ENCODE measurements at places on chromosomes 1 and 21. TPM values are rescaled to one million over a fixed set of nuclear protein-coding genes. Genes with fewer than 3 reads are reported as not detected.

Gene KIF26B
- not detected for total RNA-seq

DNA sequence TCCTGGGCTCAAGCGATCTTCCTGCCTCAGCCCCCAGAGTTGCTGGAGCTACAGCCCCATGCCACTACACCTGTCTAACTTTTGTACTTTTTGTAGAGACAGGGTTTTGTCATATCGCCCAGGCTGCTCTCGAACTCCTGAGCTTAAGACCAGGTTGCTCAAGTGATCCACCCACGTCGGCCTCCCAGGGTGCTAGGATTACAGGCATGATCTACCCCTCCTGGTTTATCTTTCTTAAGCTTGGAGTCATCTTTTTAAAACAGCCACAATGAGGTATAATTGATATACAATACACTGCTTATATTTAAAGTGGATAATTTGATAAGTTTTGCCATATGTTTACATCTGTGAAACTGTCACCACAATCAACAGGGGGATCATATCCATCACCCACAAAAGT lies 25.4 kb upstream of the WDR26 start:
- no peak for DNase-seq

DNA sequence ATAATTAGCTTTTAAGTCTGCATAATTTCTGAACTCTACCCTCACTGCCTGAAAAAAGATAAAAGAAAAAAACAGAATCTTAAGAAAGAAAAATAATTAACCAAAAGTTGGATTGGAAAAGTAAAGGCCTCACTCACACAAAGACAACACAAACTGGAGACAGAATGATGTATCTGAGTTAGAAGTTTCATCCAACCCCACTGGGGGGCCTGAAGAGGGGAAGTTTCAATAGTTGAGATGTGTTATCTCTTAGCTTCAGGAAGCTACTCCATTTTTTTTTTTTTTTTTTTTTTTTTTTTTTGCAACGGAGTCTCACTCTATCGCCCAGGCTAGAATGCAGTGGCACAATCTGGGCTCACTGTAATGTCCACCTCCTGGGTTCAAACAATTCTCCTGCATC lies 19.9 kb downstream of the SYDE2 start:
- DNase-seq: no peak

DNA sequence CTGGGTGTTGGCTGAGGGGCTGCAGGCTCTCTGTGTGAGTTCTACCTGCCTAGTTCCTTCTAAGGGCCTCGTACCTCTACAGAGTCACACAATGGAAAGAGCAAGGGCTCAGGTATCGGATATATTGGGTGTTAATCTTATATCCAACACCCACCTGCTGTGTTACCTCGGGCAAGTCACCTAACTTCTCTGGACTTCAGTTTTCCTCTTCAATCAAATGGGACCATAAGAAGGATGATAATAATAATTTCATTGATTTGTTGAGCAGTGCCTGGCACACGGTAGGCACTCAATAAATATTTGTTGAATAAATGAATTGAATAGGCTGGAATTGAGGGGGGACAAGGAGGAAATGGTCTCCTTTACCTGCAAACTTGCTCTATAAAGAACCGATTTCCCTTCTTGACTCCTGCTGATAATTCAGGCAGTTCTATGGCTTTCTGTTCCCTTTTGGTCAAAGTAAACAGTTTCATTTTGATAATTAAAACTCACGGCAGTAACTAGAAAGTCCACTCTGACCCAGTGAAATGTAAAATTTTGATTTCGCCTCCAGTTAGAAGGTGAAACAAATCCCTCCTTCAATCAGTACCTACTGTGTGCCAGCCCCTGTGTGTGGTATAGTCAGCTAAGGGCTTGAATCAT lies 16.5 kb upstream of the MAN1C1 start:
- no peak for DNase-seq

- no peak for DNase-seq
Measured at GRCh38 chr1:25689686-25690381, 73.2 kb downstream of the MAN1C1 start.

DNA sequence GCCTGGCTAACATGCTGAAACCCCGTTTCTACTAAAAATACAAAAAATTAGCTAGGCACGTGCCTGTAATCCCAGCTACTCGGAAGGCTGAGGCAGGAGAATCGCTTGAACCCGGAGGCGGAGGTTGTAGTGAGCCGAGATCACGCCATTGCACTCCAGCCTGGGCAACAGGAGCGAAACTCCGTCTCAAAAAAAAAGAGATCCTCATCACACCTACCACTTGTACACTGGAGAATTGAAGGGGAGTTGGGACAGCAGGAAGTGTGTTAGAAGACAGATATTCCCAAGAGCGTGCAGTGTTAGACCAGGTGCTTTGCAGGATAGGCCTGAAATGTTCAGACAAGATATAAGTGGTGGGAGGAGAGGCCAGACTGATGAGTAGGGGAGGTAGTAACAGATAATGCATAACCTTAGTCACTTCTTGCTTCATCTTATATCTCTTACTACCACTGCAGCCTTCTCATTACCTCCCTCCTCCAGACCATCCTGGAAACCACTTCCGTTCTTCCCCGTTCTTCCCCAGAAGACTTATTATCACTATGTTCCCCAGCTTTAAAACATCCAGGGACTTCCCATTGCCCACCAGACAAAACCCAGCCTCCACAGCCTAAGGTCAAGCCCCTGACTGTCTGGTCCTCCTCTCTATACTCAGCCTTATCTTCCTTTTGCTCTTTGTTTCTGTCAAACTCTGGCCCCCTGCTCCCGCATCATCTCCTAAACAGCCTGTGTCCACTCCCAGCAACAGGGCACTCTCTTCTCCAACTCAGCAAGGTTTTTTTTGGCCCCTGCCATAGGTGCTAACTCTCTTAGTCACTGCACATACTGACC lies 21.3 kb downstream of the FAM20B start:
- no peak for DNase-seq

- no peak for DNase-seq
Measured at GRCh38 chr1:201737352-201738060, 91.5 kb upstream of the IPO9 start.

Gene TAS1R1
- total RNA-seq: not detected
